ENCODE measurements at places on chromosomes 4 and X.

GRCh38 chr4:33218238-33218637 lies 2498.1 kb downstream of the PCDH7 start:
- no peak for DNase-seq

- no peak for DNase-seq
Measured at GRCh38 chr4:172393220-172393619, 580.0 kb downstream of the GALNTL6 start.

GRCh38 chr4:109745830-109746229 lies 16.0 kb upstream of the PLA2G12A start:
- DNase-seq = no peak

GRCh38 chr4:3305610-3306371 lies 13.0 kb downstream of the RGS12 start:
- no peak for DNase-seq

DNA sequence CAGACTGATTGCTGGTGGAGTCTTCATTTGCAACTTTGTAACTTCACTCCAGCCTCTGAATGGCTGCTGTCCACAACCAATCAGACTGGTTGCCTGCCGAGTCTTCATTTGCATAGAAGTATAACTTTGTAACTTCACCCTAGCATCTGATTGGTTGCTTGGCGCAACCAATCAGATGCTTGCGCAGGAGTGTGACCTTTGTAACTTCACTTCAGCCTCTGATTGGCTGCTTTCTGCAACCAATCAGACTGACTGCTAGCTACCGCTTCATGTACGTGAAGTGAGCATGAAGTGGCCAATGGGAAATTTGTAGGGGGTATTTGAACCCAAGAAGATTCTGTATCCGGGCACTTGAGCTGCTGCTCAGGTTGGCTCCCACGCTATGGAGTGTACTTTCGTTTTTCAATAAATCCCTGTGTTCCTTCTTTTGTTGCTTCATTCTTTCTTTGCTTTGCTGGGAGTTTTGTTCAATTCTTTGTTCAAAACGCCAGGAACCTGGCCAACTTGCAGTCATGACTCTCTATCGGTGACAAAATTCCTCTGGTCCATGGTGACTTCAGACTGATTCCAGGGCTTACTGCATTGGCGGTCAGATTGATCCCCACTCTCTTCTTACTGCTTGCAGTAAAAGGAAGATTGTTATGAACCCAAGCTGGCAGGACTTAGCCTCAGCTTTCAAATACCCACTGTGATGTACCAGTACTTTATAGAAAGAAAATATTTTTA lies 46.4 kb upstream of the FGG start:
- DNase-seq = no peak

DNA sequence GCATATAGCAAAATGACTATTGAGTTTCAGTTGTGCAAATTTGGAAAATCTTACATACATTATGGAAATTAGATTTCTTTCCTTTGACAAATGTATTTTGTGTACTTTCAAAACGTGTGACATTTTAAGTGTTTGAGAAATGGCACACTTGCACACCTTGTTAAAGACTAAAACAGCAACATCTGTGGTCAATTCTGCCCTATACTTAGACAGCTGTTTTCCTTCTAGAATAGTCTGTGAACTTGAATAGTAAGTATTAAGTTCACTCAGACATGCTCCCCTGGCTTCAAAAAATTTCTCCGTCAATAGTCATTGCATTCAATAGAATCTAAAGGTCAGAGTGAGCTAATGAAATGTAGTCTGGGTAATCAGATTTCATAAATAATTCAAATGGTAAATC lies 21.7 kb upstream of the TBC1D9 start:
- no peak for DNase-seq

DNA sequence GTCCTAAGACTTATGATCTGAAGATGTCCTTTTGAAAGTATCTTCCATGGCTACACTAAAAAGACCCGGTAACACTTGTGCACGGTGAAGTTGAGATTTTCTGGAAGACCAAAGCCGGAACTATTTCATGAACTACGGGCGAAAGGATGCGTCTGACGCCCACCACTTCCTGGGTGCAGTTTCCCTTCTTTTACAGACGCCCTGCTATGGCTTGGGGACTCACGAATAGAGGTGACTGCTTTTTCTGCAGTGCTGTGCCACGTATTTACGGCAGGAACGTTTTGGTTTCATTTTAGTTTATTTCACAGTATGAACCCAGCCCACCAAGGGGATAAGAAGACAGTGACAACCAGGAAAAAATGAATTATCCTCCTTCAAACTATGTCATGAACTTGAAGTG lies 180.4 kb downstream of the AFAP1 start:
- DNase-seq = no peak

DNA sequence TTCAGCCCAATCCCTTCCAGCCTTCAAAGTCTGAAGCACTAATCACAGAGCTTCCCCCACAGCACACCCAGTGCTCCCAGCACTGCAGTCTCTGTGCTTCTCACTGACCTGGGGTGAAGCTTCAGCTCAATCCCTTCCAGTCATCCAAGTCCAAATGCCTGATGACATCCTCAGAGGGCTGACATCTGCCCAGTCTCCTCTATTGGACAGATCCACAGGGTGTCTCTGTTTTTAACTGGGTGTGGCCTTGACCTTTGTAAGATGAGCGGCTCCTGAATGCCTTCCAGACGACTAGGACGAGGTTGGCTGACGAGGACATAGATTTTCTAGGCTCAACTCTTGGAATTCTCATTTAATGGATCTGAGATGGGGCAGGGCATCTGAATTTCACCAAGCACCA lies 7.6 kb upstream of the SLC2A9 start:
- no peak for DNase-seq

- DNase-seq = no peak
Measured at GRCh38 chr4:32251126-32251525, 1531.0 kb downstream of the PCDH7 start.

GRCh38 chrX:40849906-40850823 lies 114.8 kb upstream of the MED14 start:
- DNase-seq = no peak

- peak; percentile 12 for DNase-seq
Measured at GRCh38 chr4:44256414-44256813, 192.2 kb downstream of the KCTD8 start.

GRCh38 chr4:152892974-152893373 lies 43.1 kb upstream of the FHDC1 start:
- DNase-seq = no peak

DNA sequence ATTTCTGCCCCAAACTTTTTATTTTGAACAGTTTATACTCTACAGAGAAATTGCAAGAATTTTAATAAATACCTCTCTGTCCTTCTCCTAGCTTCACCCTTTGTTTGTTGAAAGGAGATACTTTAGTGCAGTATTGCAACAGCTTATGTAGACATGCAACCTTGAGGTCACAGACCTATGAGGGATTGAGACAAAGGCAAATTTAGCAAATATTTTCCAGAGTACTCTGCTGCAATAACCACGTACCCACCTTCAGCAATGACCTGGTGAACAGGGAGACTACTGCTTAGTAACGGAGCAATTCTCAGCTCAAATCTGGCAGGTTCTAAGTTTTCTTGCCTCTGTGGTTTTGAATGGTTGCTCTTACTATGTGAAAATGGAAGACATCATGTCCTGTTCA lies 13.2 kb downstream of the FGA start:
- no peak for DNase-seq

GRCh38 chr4:163256680-163257343 lies 75.6 kb downstream of the NPY1R start:
- DNase-seq = no peak

- DNase-seq = no peak
Measured at GRCh38 chr4:124703154-124703553, 9.4 kb downstream of the ANKRD50 start.

GRCh38 chr4:118047043-118047442 lies 12.8 kb downstream of the NDST3 start:
- DNase-seq = no peak

DNA sequence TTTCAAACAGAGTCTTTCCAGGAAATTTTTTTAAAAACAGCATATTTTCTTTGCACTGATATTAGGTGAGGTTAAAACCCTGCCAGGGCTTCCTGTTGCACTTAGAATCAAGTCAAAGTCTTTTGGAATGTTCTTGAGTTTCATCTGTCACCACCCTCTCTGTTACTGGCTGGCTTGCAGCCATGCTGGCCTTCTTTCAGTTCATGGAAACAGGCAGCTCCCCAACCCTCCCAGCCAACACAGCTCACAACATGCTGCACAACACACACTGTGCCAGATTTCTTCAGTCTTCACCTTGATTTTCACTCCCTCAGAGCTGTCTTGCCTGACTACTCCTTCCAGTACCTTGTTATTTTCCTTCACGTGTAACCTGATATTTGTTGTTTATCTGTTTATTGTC lies 129.5 kb downstream of the KCNIP4 start:
- DNase-seq = no peak

GRCh38 chrX:134682081-134682480 lies 23.8 kb upstream of the PLAC1 start:
- DNase-seq = no peak

GRCh38 chr4:78591404-78591803 lies 39.8 kb downstream of the ANXA3 start:
- no peak for DNase-seq

DNA sequence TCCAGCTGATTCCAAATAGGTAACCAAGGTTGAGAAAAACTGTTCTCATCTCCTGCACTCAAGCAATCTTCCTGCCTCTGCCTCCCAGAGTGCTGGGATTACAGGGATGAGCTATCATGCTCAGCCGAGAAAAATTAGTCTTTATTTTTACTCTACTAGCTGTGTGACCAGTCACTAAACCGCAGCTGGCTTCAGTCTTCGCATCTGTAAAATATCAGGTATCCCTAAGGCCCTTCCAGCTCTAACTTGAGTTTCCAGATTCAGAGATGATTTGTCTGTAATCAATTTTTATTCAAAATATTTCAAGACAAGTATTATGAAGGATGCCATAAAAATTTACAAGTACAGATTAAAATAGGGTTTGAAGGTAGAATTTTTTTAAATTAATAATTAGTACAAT lies 3.5 kb downstream of the ADH6 start:
- DNase-seq = no peak

- no peak for DNase-seq
Measured at GRCh38 chrX:44903830-44904530, 31.0 kb downstream of the KDM6A start.

- DNase-seq = no peak
Measured at GRCh38 chr4:8107146-8107657, 51.4 kb downstream of the ABLIM2 start.

- DNase-seq = no peak
Measured at GRCh38 chr4:83209419-83209818, 75.2 kb downstream of the COQ2 start.

DNA sequence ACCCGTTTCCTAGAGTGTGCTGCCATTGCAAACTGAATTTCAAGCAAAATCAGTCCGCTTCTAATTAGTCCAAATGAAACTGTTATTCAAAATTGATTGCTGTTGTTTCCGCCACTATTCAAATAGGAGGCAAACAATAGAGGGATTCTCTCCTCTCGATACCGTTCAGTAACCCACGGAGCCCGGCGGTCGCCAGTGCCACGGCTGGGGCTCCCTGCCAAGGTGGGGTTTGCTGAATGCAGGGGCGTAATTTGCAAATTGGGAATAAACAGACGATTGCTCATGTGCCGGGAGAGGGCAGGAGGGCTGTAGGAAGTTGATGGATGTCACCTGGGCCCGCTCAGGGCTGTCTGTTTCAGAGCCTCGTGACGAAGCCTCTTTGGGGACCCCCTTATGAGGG lies 8.8 kb downstream of the ADRA2C start:
- DNase-seq = no peak

DNA sequence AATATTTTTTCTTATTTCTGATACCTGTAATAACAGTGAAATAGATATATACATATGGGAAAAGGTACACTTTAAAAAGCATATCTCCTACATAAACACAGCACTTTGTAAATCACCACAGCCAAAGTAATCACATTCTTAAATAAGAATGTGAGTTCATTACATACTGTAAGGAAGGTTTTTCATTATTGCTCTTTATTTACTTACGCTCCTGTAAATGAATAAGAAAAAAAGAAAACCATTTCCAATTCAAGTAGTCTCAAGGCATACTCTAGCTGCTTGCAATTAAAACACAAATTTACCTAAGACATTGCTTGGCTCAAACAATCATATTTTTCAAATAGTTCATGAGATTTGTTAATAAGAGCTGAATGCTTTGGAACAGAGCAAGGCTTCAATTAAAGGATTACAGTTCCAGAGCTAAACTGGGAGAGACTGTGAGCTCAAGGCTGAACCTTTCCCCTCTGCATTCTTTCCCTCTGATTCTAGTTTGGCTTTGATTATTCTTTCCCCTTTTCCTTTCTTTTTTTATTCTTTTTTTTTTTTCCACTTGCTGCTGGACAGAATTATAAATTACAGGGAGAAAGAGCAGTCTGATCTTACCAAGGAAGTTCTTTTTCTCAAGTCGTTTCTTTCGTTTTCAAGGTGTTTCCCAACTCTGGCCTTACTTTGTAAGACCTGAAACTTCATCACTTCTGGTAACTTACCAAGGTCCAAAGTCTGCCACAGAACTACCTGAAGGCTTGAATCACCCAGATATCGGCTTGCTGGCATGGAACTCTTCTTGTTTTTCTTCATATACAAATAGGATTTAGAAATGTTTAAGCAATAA lies 278.3 kb downstream of the INPP4B start:
- no peak for DNase-seq

- no peak for DNase-seq
Measured at GRCh38 chr4:177080388-177080787, 229.3 kb upstream of the NEIL3 start.

DNA sequence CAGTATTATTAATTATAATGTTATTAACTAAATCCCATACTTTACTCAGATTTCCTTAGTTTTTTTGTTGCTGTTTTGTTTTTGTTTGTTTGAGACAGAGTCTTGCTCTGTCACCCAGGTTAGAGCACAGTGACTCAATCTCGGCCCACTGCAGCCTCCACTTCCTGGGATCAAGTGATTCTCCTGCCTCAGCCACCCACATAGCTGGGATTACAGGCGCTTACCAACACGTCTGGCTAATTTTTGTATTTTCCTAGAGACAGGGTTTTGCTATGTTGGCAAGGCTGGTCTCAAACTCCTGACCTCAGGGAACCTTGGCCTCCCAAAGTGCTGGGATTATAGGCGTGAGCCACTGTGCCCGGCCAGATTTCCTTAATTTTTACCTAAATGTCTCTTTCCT lies 72.2 kb downstream of the ANAPC4 start:
- DNase-seq = peak; percentile 54

- no peak for DNase-seq
Measured at GRCh38 chr4:5158825-5159224, 107.5 kb downstream of the STK32B start.

GRCh38 chrX:110317820-110318663 lies at the start of gene AMMECR1:
TSS of gene AMMECR1 (minus strand) at chrX:110318085. CDS start at chrX:110318071, 14 bp downstream.
- DNase-seq = peak; percentile 87
